ENCODE measurements at places on chromosomes 1 and 21.
A peak's percentile ranks its signal among the peaks of the same experiment; 100 is the strongest.

DNA sequence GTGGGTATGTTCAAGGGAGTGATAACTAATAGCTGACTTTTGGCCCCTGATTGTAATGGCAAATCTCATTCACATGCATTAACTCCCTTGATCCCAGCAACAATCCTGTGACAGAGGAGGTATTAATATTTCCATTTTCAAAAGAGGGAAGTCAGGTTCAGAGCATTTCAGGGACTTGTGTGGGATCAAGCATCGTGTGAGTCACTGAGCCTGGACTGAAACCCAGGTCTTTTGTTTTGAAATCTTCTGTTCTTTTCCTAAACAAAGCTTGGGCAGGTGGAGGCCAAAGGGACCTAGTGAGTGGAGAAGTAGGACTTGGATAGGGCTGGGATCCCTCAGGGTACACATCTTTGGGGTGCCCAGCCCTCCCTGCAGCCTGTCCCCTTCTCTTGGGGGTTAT is 37.9 kb downstream of the ETNK2 start:
- no peaks in the 10 kb centered on the region for H3K27me3 ChIP-seq
- H3K27ac ChIP-seq, result no peak overlapping the region
- H3K4me3 ChIP-seq, result no peak overlapping the region
- no peak for DNase-seq

DNA sequence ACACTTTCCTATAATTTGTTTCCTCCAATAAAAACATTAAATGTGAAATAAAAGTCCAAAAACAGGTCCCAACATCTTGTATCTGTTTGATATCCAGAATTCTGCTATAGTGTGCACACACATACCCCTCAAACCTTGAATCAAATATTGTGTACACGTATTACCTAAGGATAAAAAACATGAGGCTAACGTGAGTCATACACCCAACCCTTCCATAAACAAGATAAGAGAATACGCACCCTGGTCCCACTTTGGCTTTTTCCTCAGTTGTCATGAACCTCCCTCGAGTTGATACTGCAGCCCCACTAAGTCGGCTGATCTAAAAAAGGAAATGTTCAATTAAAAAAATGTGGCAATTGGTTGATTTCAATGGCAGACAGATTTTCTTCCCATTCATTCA is 5.2 kb downstream of the KHDC4 start:
- no peak overlapping the region for H3K4me3 ChIP-seq
- H3K27ac ChIP-seq, result no peak overlapping the region
- no peaks in the 10 kb centered on the region for H3K27me3 ChIP-seq
- no peak for DNase-seq
- H3K4me1 ChIP-seq, result peaks cover 17% of the 10 kb centered on the region

GRCh38 chr1:52404116-52404974 is at the start of the genes ORC1 and PRPF38A:
Gene ORC1, minus strand, starts transcription at chr1:52404423. Its CDS starts 2,200 bp downstream, at chr1:52402223.
Gene PRPF38A, plus strand, starts transcription at chr1:52404602. Its CDS starts 148 bp downstream, at chr1:52404750.
- peak within 1 kb of the TSS; percentile 94 for H3K4me3 ChIP-seq
- H3K36me3 ChIP-seq, result peaks cover 25% of the 10 kb centered on the region
- peak; percentile 98 for DNase-seq
- H3K4me1 ChIP-seq, result peaks cover 11% of the 10 kb centered on the region

DNA sequence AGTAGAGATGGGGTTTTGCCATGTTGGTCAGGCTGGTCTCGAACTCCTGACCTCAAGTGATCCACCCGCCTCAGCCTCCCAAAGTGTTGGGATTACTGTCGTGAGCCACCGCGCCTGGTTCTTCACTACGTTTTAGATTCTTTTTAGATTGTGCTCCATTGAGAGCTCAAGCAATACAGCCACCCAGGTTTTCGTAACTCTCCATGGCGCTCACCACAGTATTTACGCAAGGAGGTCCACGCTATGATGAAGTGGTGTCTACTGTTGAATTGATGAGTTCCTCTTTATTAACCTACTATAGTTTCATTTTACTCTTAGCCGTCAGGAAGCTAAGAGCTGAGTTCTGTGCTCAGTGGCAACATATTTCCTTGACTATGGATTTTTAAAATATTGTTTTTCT is 1.8 kb upstream of the KIF1B start:
- no peak overlapping the region for H3K27ac ChIP-seq
- H3K27me3 ChIP-seq, result no peaks in the 10 kb centered on the region
- no peaks in the 10 kb centered on the region for H3K36me3 ChIP-seq
- no peak for DNase-seq
- peaks cover 6% of the 10 kb centered on the region for H3K4me1 ChIP-seq

DNA sequence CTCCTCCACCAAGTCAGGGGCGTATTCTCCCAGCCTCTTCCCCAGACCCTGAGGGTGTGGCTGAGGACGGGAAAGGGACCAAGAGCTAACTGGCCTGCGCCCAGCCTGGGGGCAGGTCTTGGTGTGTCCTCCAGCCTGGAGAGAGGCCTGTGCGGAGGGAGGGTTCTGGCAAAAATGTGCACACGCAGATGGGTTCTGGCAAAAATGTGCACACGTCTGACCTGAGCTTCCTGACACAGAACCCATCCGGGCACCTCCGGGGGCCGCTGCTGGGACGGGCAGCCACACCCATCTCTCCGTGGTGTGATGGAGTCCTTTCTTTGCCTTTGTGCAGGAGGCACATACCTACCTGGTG is 23.1 kb upstream of the PKP1 start:
- DNase-seq, result no peak
- H3K27me3 ChIP-seq, result peaks cover 24% of the 10 kb centered on the region
